NAMALWA (cell line): ENCODE measurements at places on chromosomes 3 and 15.

GRCh38 chr15:48925714-48926223 lies 38.0 kb downstream of the SHC4 start:
- DNase-seq: no peak

DNA sequence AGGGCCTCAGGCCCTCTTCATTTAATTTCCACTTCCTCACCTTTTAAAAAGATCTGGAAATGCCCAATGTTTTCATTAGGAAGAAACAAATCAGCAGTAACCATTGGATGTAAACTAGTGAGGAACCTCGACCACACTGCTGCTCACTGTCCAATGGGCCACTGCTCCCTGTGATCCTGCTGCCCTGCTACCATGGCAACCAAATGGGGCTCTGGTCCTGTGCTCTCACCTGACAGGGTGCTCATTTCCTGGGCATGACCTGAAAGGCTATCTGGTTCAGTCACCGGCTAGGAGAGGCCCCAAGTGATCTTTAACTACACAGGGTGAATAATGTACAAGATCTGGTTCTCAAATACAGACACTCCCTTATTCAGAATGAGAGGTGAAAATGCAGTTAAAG lies 54.6 kb downstream of the ARHGEF3 start:
- DNase-seq: no peak

DNA sequence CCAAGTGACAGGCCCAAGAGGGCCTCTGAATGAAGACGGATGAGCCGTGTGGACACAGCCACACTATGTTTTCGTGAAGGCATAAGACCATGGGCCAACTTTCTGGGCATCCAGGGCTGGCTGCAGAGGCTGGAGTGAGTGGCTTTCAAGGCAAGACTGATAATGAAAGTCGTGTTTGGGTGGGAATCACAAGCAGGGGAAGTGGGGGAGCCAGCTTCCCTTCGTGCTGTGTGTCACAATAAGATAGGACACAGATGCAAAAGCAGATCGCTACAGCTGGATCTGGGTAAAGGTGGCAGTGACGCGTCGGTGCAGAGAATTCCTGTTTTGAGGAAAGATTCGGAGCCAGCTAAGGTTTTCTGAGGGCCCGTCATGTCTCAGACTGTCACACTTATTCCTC lies 309.8 kb upstream of the CTDSPL start:
- no peak for DNase-seq

DNA sequence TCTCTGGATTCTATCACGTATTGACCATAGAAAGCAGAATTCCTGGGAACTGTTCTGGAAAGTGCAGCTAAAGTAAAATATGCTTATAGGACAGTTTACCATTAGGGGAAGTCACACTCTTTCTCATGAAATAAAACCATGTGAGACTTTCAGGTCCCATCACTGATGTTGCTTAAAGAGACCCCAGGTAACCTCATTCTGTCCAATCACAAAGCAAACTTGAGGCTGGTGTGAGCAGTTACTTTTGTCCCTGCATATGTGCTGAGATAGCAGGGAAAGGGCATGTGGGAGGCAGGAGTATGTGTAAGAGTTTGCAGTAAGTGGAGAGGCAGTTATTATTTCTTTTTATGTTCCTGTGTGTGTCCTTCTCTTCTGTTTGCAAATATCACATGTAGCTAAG lies 16.1 kb downstream of the GPR87 start:
- no peak for DNase-seq

GRCh38 chr15:78291698-78292097 lies 7.7 kb downstream of the SKIC8 start:
- DNase-seq: no peak

- no peak for DNase-seq
Observed at GRCh38 chr3:176799675-176800074, 397.6 kb downstream of the TBL1XR1 start.

DNA sequence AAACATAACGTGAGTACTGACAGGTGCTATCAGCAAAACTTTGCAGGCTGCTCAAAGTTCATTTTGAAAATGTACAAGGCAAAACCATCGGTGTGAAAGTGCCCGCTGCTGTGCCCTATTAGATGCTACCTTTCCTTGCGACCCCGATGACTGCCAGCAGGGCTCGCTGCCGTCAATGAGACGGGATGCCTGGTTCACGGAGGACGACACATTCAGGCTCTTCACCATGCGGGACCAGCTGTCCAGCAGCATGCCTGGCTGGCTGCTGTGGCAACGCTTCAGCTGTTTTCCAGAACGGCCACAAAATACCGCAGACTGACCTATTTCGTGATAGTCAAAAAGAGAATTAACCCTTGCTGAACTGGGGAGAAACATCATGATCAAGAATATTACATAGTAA lies 92.7 kb upstream of the OCA2 start:
- no peak for DNase-seq

- no peak for DNase-seq
Observed at GRCh38 chr3:76387000-76387399, 601.7 kb upstream of the ZNF717 start.

DNA sequence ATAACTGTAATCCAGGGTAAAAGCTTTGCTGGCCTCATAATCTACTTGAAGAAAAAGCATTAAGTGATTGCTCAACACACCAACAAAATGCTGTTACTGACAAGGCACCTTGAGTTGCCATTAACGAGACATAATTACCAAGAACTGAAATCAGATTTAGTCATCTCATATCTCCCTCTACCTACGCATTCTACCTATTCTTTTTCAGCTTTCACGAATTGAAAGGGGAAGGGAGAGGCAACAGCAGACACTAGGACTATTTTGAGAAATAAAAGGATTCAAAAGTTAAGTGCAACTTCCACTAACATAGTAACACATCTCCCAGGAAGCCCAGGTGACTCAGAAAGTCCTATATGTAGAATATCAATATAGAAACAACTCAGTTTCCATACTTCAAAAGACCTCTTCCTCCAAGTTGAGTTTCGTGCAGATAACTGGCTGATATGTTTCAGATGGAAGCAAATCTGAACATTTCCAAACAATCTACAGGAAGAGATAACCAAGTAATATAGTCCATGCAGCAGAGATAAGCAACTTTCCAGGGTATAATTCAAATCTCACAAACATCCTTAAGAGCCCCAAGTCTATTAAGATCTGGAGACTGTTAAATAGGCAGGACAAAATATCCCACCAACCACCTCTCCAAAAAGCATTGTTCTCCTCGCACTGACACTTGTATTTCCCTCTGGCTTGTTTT lies 1.9 kb downstream of the OSBPL10 start:
- DNase-seq: no peak

DNA sequence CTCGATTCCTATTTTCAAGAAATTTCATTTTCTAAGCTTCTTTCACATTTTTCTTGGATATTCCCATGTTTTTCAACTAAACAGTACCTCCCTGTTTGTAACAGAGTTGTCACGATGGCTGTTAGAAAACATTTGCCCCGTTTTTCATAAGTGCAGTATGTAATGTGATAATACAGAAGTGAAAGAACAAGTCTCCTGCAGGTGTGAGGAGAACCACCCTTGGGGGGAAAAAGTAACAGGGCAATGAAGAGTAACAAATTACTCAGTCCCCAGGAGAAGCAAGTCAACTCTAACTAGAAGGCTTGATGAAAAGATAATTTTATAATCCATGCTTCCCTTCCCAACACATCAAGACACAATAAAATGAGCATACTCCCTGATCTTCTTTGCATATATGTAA lies 493.3 kb downstream of the FOXP1 start:
- peak; percentile 78 for DNase-seq

DNA sequence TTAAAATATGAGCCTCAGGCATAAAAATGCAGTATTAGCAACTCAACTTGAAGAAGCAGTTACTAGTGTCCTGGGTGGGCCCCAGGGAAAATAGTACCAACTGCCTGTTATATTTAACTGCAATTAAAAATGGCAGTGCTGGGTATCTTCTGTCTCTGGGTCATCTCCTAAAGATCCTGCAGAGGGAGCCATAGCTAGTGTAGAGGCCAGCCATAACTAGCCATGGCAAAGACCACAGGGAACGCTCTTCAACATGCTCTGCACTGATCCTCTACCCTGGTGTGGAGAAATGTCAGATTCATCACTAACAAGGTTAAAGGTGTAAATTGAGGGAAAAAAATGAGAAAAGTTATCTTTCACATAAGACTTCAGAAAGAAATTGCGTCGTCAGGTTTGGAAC lies 181.3 kb downstream of the SNRPN start:
- DNase-seq: peak; percentile 41

DNA sequence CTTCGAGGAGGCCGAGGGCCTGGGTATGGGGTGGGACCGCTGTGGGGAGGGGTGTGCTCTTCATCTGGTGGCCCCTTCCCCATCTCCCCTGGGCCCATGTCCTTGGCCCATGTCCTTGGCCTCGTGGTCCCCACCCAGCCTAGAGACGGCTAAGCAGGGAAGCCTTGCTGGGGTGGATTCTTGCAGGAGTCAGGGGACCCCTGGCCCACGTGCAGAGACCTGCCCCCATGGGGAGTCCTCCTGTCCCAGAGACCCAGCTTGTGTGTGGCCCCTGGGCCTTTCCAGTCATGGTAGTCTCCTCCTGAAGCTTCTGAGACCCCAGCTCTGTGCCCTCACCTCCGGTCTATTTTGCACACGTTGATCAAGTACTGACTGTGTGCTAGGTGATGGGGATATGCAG lies 97.4 kb downstream of the TBC1D2B start:
- DNase-seq: no peak

DNA sequence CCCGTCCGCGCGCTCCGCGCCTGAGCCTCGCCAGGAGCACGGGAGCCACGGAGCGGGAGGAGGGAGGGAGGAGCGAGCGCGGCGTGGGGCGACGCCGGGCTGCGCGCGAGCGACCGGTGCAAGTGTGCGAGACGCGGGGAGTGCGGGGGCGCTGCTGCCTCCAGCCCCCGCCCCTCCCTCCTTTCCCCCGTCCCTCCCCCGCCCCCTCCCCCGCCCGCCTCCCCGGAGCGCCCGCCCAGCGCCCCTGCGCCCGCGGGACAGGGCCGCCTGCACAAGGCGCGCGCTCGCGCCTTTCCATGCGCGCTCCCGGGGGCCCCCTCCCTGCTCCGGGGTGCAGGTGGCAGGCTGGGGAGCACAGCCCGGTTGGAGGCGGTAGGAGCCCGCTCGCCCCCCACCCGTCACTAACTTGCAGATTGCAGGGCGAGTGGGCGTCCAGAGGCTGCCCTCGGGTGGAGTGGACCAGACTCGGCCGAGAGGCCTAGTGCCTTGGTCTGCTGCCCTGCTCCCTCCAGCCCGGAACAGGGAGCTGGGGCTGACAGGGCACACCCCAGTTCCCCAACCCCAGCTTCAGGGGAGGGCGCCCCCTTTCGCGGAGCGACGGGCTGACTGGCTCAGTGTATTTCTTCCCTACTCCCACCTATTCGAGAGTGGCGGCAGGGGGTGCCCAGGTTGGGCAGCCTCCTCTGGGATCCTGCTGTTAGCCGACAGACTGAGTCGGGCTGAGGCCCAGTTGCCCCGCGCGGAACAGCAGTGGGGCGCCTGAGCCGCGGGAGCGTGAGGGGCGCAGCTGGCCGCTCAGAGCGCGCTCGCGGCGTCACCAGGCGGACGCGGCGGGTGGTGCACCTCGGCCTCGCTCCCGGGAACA lies at the start of gene WNT7A:
Gene WNT7A, minus strand, starts transcription at position 126 of the 865 bp plus-strand sequence. CDS start 255 bp downstream, outside the sequence.
- no peak for DNase-seq

DNA sequence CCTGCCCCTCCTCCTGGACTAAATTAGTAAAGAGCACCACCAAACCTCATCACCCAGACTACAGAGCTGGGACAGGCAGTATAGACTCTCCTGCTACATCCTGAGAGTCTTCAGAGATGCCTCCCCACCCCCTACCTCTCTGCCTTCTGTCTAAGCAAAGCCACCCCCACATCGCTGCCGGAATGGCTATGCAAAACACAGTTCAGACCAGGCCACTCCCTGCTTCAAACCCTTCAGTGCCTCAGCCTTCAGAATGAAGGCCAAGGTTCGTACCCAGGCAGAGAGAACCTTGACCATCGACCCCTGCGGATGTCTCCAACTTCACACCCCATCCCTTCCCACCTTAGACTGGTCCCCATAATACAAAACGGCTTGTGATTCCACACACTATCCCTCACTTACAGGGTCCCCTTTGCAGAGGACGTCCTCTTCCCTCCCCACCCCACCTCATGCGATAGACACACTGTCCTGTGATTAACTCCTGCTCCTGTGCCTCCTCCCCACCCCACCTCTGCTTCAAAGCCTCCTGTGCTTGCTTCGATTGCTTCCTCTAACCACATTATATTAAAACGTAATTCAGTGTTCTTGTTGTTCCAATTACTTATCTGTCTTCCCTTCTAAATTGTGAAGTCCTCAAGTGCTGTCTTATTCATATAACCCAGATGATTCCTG lies 175.3 kb downstream of the UACA start:
- DNase-seq: no peak

DNA sequence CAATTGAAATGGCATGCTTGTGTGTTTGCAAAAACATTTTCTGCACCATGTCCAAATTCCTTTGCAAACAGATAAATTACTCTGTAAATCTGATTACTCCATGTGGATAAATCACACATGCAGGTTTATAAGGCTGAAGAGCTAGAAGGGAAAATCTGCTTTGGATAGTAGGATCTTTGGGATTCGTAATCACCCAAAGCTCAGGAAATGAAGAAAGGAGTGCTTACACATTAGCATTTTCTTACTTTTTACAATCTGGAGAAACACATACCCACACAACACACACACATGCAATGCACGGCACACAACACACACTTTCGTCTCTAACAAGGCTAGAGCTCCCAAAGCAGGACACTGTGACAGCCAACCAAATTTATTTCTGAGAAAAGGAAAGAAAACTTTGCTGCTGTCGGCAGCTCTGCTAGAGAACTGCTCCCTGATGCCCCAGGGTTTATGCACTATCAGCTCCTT lies 2.1 kb downstream of the LSAMP start:
- no peak for DNase-seq

DNA sequence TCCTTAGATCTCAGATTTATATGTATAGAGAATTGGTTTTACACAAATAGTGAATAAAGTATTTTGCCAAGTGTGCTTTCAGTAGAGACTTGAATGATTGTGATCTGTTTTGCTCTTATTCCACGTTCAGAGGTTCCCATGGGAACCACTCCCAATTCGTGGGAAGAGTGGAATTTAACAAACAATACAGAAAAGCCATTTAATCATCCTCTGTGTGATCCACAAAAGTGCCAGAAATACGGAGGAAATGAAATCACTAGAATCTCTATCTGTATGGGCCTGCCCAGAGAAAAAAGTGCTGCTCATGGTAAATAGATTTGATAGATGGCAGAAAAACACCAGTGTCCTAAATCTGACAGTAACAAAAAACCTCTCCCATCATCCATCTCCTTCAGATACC lies 56.0 kb downstream of the CNTN4 start:
- DNase-seq: no peak

DNA sequence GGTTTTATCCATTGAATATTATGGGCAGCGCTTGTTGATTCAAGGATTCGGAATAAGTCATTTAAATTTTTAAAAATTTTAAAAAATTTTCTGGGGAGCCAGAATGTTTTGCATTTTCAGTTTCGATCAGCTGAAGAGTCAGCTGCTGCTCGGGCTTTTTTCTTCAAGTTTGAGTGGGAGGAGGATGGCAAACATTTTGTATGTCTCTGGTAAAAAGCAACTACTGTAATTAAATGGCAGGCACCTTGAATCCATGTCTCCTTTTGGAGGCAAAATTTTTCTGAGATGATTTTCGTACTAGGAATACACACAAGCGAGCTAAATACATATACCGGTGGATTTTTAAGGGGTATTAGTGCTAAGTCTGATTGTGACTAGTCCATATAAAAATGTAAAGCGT lies 612 bp downstream of the C3orf38 start:
- peak; percentile 50 for DNase-seq
